ENCODE measurements at places on chromosomes 6 and 20.

- DNase-seq, result no peak
These were observed 152.1 kb downstream of the TTLL2 start for GRCh38 chr6:167476844-167477595.

DNA sequence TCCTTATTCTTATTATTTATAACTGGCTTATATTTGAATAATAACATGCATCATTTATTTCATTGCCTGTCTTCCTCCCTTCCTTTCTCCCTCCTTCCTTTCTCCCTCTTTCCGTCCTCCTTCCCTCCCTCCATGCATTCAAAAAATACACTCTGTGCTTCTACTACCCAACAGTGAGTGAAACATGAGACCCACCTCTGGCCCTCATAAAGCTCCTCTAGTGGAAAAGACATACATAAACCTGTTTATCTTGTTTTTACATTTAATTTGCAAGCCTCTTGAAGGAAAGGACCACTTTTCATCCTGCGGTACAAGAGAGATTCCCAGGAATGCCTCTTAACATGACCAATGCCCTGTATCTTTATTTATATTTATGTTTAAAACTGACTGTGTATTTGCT, 21.8 kb upstream of the ISM1 start:
- DNase-seq, result no peak

- no peak for DNase-seq
These were observed 206.4 kb upstream of the HDDC2 start for GRCh38 chr6:125507987-125508655.

- peak; percentile 14 for DNase-seq
These were observed 48.0 kb downstream of the OR2B2 start for GRCh38 chr6:27863962-27864905.

GRCh38 chr6:30555816-30556065, 548 bp downstream of the GNL1 start:
- DNase-seq, result no peak

DNA sequence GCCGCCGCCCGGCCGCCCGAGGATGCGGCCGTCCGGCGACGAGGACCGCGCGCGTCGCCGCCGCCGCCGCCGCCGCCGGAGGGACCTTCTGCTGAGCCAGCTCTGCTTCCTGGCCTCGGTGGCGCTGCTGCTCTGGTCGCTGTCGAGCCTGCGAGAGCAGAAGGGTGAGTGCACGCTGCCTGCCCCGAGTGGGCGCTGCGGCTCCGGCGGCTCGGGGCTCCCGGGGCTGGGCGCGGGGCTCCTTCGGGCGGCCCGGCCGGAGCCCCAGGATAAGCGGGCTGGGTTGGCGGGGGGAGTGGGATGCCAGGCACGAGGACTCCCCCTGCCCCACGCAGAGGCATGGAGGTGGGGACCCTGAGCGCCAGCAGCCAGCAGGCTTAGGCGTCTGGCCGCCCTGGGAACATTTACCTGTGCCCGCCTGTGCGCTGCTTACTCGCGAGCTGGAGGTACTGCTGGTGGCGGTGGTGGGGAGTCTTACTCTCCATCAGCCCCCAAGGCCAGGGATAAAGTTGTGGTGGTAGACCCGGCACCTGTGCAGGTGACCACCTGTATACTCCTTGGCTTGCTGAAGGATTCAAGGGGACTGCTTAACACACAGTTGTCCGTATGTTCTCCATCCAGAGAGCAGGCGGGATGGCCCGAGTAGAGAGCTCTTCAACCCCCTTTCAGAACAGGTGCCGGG, 520 bp downstream of the SLC24A3 start:
- peak; percentile 43 for DNase-seq

DNA sequence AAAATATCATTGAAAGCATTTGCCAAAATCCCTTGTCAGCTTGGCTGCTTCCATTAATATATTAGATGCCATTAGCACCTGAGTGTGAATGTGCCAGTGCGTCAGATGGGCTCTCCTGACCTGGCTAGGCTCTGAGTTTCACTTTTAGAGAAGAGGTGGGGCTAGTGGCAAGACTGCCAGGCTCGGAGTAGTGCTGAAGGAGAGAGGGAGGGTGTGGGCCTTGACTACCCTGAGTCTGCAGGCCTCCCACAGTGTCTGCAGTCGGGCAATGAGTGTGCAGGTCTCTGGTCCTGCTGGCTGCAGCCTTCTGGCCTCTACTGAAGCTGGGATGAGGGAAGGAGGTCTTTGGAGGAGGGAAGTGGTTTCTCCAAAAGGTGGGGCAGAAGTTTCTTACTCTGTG, 34.6 kb upstream of the PNPLA1 start:
- no peak for DNase-seq

- peak; percentile 54 for DNase-seq
These were observed 74.0 kb upstream of the MYL9 start for GRCh38 chr20:36467076-36467999.

- DNase-seq, result no peak
These were observed 9.4 kb upstream of the HLA-DQA1 start for GRCh38 chr6:32627831-32628230.

DNA sequence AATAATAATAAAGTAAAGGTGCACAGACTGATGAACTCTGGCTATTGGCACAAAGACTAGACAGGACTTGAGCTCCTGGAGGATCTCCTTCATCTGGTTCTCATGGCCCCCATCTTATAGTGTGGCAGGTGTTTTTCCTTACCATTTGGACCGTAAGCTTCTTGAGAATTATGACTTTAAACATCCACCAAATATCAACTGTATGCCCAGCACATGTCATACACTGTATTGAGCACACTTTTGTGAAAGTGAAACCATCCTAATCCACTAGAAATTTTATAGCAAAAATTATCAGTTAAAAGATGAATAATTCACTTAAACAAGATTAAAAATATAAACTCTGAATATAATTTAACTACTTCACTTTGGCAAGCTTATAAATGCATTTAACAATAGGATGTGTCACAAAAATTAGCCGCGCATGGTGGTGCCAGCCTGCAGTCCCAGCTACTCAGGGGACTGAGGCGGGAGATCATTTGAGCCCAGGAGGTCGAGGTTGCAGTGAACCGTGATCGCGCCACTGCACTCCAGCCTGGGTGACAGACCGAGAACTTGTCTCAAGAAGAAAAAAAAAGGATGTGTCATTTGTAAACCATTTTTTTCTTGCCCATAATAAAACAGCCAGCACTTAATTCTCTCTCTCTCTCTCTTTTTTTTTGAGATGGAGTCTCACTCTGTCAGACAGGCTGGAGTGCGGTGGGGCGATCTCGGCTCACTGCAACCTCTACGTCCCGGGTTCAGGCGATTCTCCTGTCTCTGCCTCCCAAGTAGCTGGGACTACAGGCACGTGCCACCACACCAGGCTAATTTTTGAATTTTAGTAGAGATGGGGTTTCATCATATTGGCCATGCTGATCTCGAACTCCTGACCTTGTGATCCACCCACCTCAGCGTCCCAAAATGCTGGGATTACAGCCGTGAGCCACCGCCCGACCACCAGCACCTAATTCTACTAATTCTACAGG, 9.1 kb downstream of the HIVEP2 start:
- no peak for DNase-seq

DNA sequence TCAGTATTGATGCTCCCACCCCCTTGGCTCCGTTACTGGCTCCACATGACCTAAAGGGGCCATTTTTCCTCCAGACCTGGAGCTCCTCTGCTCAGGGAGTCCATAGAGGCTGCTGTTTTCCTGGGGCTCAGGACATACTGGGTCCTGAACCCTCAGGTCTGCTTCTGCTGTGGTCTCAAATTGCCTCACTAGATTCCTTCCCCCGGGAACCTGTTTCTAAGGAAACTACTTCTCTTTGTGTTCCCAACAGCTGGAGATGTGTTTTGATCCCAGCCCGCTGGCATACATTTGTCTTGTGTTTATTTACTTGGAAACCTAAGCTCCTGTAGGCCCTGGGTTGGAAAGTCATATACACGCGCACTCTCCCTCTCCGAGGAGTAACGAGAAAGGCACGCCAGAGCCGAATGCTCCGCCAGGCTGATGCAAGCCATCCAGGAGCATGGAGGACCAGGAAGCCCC, 222.8 kb downstream of the UST start:
- DNase-seq, result no peak

DNA sequence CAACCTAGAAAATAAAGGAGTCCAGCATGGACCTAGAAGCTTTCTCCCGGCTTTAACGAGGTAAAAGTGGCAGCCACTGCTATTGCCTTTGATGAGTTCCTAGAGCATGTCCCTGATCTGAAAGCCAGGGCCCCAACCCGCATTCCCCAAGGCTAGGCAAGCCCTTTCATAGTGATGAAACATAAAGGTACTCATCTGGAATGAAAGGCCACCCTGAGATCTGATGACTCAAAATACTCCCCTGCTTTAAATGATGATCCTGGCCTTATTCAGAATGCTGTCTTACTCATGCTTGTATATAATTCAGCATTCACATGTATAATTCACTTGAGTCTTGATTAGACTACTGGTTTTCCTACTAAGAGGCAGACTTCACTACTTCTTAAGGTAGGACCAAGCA, 21.3 kb downstream of the TTPAL start:
- peak; percentile 55 for DNase-seq

DNA sequence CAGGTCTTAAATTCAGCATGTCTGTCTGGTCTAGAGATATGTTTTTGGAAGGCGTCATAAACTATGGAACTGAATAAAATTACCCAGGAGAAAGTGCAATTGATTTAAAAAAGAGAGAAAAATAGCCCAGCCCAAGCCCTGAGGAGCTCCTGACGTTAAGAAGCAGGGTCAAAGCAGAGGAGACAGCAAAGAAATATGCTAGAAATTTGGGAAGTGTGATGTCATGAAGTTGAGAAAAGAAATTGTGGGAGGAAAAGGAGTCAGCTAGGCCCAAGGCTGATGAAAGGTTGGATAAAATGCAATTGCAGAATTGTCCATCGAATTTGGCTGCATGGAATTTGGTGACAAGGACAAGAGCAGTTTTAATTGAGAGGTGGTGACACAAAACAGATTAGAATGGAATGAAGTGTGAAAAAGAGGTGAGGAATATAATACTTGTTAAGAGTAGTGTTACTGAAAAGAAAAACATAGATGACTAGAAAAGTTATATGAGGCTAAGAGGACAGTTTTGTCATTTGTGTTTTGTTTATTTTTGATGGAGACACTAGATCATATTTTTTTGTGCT, 381.6 kb downstream of the LAMA2 start:
- DNase-seq, result peak; percentile 6

DNA sequence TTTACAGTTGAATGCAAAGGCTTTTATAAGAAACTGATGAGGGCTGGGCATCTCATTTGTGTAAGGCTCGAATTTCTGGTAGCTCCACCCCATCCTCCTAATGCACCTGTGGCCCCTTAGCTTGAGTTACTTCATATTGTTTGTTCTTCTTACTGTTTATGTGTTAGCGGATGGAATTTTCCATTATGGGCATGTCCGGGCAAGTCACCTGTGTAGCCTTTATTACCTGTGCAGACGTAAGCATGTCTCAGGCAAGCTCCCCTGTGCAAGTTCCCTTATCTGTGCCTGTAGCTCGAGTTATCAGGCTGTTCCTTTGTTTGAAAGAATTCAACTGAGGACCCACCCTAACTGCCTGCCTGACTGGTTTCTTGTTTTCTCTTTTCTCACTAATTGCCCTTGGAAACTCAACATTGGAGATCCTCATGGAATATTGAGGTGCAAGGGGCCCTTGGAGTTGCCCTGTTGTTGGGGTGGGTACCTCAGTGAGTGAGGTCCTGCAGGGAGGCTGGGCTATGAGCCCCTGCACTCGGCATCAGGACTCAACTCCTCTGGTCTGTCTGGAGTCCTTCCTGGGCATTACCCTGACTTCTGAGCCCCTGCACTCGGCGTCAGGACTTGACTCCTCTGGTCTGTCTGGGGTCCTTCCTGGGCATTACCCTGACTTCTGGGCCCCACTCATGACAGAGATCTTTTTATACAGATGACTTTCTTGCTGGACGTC, 207.9 kb upstream of the SULF2 start:
- DNase-seq, result no peak

Data from AG08395 (cell line).